ENCODE measurements at places on chromosomes 12 and 14. TPM values are rescaled to one million over a fixed set of nuclear protein-coding genes. Genes with fewer than 3 reads are reported as not detected.

Gene TNFAIP2
- total RNA-seq, result 72.9 TPM

Gene PRKCH
- 11.3 TPM for total RNA-seq

Gene LRTM2
- total RNA-seq, result not detected

Gene CCDC184
- 2.0 TPM for total RNA-seq

Gene C14orf132
- 1.8 TPM for total RNA-seq

Gene CCDC196
- not detected for total RNA-seq

Gene PPFIA2
- total RNA-seq, result not detected

Gene C1RL
- total RNA-seq, result 18.0 TPM

Gene CD9
- total RNA-seq, result 26.7 TPM

Gene PPP4R4
- total RNA-seq, result not detected

Gene ASIC1
- total RNA-seq, result not detected
